ENCODE measurements at places on chromosomes 11 and 22. TPM values are rescaled to one million over a fixed set of nuclear protein-coding genes. Genes with fewer than 3 reads are reported as not detected.

Gene SCO2
- total RNA-seq = 2.0 TPM

Gene SLC22A9
- not detected for total RNA-seq

Gene MMP12
- 0.80 TPM for total RNA-seq

Gene UQCC3
- 6.1 TPM for total RNA-seq

Gene OR2AT4
- not detected for total RNA-seq

Gene ACR
- not detected for total RNA-seq

DNA sequence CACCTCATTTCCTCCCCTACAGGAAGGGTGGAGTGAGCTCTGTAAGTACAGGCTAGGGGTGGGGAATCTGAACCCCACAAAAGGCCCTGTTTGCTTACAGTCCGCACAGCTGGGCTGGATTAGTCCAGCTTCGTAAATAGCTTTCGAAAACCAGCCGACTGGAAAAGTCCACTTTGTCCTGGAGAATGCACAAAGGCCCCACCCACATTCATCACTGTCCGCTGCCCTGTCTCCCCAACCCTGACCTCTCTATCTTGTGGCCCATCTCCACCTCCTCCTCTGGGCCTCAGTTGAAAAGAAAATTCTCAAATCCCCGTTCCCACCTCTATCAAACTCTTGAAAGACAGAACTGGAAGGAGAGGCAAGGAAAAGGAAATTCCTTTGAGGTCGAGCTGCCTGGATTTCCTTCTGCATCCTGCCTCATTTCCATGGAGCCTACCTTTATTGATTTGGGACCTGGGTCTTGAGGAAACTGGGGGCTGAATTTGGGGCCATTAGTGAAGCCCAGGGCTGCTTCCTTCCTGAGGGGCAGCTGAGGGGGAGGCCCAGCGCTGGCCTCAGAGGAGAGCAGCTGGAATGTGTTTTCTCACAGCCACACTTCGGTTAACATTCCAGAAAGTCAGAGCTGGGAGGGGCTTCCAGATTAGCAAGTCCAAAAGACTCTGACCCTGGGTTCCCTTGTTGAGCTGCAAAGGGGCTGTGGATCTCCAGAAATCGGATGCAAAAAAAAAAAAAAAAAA, 147.6 kb downstream of the FBXO7 start:
- DNase-seq = peak; percentile 69

- DNase-seq = no peak
Observed at GRCh38 chr11:70552167-70553150, 154.1 kb downstream of the CTTN start.

- DNase-seq = no peak
Observed at GRCh38 chr11:13343067-13343466, 65.5 kb downstream of the BMAL1 start.

DNA sequence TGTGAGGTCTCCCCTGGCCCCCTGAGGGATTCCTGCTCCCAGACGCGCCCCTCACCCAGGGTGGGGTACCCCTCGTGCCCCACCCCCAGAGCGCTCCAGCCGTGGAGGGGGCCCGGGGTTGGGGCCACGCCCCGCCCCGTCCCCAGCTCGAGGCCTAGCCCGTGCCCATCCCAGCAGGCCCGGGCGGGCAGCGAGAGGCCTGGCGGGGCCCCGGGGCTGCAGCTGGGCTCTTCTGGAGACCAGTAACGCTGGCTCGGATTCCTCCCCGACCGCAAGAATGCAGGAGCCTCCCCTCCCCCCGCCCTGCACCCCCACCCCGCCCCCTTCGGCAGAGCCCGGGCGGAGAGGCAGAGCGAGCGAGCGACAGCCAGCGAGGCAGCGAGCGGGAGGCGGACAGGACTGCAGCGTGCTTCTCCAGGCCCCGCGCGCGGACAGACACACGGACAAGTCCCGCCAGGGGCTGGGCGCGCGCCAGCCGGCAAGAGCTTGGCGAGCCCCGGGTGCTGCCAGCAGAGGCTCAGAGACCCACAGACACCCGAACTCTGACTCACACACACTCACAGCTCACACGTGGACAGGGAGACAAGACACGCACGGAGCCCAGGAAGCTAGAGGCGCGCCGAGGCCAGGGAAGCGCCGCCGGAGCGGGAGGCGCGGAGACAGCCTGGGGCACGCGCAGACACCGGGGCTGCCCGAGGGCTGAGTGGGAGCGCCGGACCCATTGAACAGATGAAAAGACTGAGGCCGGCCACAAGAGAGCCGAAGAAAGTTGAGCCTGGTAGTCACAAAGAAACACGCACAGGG, 15.2 kb downstream of the BCL9L start:
- DNase-seq = peak; percentile 77

DNA sequence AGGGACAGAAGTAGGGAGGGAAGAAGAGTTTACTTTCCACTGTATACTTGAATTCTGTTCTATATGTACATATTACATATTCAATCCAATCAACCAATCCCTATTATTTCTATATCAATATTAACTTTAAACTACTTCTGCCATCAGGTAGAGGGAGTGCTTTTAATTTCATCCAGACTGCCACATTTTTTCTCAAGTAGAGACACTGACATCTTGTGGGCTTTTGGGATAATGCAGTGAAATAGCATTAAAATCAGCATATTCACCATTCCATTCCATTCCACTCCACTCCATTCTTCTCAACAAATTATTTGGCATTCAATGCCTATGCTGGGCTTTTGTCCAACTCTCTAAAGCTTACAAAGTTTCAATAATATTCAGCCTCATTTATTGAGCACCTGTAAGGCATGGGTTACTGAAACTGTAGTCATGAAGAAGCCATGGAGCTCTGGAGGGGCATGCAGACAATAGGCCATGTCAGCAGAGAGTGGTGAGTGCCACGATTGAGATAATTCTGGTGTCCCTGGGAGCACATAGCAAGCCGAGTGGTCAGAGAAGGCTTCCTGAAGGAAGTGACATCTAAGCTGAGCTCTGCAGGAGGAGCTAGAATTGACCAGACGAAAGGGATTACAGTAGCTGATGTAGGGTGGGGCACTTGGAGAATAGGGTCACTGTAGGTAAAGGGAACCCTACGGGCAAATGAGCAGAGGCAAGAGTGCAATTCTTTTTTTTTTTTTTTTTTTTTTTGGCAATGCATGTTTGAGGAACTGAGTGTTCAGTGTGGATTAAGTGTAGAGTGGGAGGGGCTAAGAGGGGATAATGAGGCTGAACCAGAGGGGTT, 12.8 kb upstream of the CLPB start:
- DNase-seq = peak; percentile 78

DNA sequence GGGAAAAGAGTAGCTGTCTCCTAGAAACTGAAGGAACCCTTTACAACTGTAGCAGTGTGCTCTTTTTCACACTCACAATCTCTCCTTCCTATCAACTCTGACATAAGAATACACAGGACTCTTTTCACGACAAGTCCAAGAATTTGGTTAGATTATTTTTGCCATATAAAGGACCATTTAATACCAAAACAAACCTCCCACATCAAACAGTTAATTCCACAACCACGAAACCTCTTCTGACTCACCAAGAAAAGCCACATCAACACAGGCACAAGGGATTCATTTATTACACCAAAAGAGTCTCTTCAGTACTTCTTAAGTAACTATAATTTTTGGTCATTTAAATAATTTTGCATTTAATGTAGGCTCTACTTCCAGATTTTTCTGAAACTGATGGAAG, 222.6 kb upstream of the PITPNB start:
- peak; percentile 89 for DNase-seq

DNA sequence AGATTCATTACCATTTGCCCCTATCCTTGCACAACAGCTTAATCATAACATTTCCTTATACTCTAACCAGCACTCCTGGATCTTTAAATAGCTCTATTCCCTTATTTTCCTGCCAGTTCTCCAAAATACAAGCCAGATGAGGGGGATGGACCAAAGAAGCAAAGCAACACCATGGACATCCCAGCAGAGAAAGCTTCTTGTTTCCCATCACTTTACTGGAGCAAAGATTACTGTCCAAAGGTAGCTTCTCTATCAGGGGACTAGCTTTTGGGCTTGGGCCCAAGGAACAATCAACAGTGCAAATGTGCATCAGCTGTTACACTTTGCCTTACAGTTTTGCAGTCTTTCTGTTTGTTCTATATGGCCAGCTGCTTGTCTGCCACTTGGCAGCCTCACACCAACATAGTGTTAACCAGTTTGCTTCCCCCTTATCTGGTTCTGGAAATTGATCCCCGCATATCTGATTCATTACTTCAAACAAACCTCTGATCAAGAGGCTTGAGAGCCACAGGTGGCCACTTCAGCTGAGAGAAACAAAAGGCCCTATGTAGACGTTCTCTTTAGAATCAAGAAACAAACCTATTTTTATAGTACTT, 814.3 kb downstream of the METTL15 start:
- no peak for DNase-seq

- DNase-seq = no peak
Observed at GRCh38 chr22:39625569-39626537, 55.3 kb downstream of the CACNA1I start.

DNA sequence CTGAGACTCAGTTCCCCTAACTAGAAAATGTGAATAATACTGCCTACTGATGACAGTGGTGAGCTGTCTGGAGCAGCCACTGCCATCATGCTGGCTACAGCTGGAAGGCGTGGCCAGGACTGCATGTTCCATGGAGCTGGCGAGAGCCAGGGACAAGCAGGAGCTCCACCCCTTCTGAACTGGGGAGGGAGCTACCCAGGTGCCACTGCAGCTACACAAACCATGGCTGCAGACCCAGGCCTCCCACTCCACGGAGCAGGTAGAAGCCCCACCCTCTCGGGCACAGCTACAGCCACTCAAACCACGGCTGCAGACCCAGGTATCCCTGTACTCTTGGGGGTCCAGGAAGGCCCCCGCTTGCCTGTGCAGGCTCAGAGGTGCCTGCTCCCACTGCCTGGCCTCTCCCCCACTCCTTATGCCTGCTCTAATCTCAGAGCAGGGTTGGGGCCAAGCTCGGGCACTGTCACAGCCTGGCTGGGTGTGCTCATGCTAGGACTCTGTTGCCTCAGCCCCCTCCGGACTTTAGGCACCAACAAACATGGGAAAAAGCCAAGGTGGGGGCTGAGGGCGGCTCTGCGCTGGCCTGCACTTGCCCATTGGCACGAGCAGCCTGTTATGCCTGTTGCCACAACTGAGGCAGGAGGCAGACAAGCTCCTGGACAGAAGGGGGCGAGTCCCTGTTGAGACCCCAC, 51.7 kb downstream of the RAB30 start:
- DNase-seq = no peak

- peak; percentile 80 for DNase-seq
Observed at GRCh38 chr11:88175569-88176075, 379 bp upstream of the RAB38 start.

GRCh38 chr11:24667353-24667968, 170.6 kb downstream of the LUZP2 start:
- DNase-seq = no peak

DNA sequence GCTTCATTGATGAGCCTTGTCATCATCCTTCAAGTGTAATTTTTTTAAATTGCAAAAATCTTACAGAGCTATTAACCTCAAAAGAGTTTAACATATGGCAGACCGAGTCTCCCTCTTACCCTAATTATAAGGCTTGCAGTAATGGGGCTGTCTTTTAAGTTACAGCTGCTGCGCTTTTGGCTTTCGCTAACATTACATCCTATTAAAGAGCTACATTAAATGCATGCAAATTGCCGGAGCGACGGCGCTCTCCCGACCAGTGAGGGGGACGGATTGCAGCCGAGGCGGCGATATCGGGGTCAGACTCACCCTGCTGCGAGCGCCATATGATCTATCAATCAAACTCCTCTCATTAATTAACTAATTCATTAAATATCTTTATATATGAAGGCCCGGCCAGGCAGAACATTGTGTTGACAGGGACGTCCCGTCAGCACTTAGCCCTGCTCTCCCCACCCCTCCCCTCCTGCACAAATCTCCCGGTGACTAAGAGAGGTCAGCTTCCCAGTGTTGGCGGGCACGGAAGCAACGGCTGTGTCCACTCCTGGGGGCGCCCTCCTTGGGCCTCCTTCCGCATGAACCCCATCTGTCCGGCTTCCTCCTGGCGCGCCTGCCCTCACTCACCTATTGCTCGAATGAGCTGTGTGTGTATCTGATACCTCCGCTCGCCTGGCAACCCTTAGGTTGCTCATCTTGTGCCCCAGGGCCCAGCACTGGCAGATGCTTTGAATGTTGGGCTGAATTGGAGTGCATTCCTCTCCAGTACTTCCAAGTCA, 156.0 kb upstream of the CADM1 start:
- no peak for DNase-seq

DNA sequence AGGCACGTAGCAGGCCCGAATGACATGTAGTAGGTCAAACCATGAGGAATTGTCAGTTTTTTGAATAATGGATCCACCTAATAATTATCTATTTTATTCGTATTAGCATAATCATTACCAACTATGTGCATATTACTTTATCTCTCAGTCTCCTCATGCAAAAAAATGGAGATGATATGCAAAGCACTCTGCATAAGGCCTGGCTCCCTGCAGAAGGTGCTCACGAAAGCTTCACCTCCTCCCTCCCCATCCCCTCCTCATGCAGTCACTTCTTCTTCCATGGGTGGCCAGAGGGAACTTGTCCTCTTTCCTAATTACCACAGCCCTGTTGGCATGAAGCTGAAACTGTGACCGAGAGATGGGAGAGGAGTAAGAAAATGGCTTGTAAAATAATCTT, 20.8 kb upstream of the TSKU start:
- no peak for DNase-seq

DNA sequence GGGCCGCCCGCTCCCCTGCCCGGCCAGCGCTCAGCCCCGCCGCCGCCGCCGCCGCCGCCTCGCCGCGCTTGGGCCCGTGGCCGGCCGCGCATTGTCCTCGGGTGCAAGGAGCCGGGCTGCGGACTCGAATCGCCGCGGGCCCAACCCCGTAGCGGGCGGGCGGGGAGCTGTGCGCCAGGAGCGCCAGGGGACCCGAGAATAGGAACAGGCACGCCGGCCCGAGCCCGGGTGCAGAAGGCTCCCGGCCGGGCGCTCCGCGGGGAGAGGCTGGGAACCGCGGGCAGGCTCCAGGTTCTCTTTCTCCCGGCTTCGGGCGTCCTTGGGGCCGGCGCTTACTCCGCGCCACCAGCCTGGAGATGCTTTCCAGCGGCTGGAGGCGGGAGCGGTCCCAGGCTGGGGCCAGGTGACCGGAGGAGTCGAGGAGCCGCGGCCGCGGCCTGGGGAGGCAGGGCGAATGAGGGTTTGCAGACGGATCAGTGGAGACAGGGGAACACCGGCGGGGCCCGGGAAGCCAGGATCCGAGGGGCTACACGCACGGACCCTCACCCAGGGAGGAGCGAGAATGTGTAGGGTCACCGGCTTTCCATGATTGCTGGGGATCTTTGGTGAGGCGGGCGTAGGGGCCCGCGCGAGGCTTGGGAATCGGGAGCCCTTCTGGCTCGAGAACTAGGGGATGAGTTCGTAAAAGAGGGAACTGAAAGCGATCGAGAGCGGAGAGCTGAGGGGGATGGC, 726 bp downstream of the PKNOX2 start:
- DNase-seq = no peak
